RCC 7860 (cell line): ENCODE measurements at places on chromosomes 2 and 18.
A peak's percentile ranks its signal among the peaks of the same experiment; 100 is the strongest.

- DNase-seq, result no peak
Measured at GRCh38 chr18:10515456-10515855, 10.4 kb upstream of the NAPG start.

GRCh38 chr2:18522484-18523146 lies 37.8 kb downstream of the RDH14 start:
- no peak for DNase-seq

DNA sequence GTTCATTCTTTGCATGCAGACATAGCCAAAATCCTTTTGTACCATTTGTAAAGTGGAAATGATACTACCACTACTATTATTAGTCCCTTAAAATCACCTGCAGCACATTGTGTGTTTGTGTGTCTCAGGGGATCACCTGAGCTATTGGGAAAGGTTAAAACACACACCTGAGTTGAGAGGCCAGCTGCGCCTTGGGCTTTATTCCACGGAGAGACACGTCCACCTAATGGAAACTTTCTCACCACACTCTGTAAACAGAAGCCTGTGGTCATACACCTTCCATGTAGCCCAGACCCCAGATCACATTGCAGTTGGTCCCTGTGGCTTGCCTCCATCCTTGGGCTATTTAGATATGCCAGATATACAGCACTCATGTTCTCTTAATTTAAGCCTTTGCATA lies 81.8 kb upstream of the SH3BP4 start:
- DNase-seq, result no peak

- DNase-seq, result peak; percentile 36
Measured at GRCh38 chr2:39938035-39938835, 159.2 kb upstream of the THUMPD2 start.

- DNase-seq, result no peak
Measured at GRCh38 chr2:10240911-10241610, 61.6 kb upstream of the HPCAL1 start.

DNA sequence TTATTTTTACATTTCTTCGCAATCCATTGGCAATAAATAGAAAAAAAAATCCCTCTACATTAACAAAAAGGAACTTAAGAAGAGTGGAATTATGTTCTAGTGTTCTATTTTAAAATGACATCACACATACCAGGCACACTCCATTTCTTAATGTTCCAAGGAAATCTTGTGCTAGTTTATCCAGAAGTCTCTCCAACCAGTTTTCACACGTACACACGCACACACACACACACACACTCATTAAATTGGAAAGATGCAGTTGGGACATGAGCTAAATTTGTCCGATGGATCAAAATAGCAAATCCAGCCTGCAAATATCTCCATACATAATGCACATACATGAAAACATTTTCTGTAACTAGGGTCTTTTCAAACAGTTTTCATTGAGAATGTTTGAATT lies 78.3 kb downstream of the KCNJ3 start:
- DNase-seq, result no peak
